Activated CD4-positive, alpha-beta memory T cell treated with anti-CD3 and anti-CD28 coated beads for 36 hours (primary cell): ENCODE measurements at places on chromosomes 16 and 17. TPM values are rescaled to one million over a fixed set of nuclear protein-coding genes. Genes with fewer than 3 reads are reported as not detected.

RPL26 gene
- total RNA-seq = 2,959 TPM

- H3K4me1 ChIP-seq = no peaks in the 10 kb centered on the region
- H3K27ac ChIP-seq = no peak overlapping the region
- H3K27me3 ChIP-seq = peaks cover 7% of the 10 kb centered on the region
- no peaks in the 10 kb centered on the region for H3K36me3 ChIP-seq
- H3K4me3 ChIP-seq = no peak overlapping the region
- DNase-seq = no peak
Observed at GRCh38 chr16:50821586-50821985, 79.7 kb downstream of the CYLD start.

SSTR5 gene
- total RNA-seq = not detected

DNA sequence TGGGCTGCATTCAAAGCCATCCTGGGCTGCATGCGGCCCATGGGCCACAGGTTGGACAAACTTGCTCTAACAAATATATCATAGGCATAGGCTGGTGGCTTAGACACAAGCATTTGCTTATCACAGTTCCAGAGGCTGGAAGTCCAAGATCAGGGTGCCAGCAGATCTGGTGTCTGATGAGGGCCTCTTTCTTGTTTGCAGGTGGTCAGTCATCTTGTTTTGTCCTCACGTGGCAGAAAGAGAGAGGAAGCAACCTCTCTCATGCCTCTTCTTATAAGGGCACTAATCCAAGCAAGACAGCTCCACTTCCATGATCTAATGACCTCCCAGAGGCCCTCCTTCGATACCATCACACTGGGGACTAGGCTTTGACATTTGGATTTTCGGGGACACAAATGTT lies 238.7 kb upstream of the TNRC6C start:
- no peak overlapping the region for H3K4me3 ChIP-seq
- no peak overlapping the region for H3K27ac ChIP-seq
- peaks cover 9% of the 10 kb centered on the region for H3K27me3 ChIP-seq

GRCh38 chr16:12573730-12574383 lies 229.8 kb downstream of the CPPED1 start:
- peaks cover 2% of the 10 kb centered on the region for H3K27me3 ChIP-seq
- no peak overlapping the region for H3K4me3 ChIP-seq
- H3K27ac ChIP-seq = no peak overlapping the region
- DNase-seq = peak; percentile 84
- H3K4me1 ChIP-seq = peaks cover 3% of the 10 kb centered on the region

DNA sequence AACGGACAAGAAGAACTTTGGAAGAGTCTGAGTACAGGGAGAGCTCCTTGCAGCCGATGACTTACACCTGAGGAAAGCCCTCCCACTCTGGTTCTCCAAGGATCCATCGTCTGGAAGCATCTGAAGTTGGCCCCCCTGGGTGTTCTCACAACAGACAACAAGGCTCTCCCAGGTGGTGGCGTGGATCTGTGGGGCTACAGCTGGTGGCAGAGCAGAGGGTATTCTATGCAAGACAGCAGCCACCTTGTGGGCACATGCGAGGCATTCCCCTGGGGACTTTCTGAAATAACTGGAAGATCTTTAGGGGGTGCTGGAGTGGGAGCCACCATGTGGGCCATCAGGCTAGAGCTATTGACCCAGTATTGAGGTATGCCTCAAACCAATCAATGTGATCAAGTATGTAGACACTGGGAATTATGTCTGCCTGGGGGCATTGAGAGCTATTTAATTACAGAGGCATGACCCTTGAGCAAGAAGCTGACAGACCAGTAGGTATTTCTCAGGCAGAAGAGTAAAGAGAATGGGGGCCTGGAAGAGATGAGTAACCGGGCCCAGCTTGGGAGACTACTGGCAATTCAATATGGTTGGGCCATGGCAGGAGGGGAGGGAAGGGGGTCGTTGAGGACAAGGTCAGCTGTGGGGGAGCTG lies 6.9 kb upstream of the KRT19 start:
- H3K36me3 ChIP-seq = no peaks in the 10 kb centered on the region
- no peaks in the 10 kb centered on the region for H3K4me1 ChIP-seq
- peaks cover 10% of the 10 kb centered on the region for H3K27me3 ChIP-seq
- no peak overlapping the region for H3K4me3 ChIP-seq
- no peak for DNase-seq

DNA sequence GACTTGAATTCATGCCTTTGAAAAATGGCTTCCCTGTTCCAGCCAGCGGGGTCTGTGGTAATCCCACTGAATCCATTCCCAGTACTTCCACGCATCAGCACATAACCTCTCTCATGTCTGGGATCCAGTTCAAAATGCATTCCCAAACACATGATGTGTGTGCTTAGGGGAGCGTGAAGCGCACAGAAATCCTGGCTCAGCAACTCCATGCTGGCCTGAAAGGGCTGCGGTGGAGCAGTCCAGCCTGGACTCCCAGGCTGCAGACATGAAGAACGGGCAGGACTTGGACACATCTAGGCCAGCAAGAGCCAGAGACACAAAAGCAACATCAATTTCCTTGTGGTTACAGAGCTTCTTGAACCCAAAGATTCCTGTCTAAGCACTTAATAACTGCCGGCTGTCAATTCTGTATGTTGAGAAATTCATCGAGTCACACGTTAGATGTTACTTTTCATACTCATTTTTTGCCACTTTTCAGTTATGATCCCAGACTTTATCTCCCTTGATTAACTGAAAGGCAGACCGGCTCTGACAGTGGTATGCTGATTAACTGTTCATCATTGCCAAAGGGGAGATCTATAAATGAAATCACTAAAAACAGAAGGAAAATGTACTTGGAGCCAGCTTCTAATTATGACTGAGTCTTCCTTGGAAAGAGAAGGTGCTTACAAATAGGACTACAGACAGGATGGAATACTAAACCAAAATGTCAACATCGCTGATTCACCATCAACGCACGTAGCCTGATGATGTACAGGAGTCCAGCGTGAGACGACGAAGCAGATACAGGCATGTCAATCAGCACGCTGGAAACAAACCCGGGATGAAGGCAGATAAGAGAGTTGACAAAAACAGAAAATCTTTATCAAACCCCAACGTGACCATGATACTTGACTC lies 23.0 kb downstream of the NSMCE1 start:
- H3K27me3 ChIP-seq = no peaks in the 10 kb centered on the region
- H3K4me1 ChIP-seq = peaks cover 75% of the 10 kb centered on the region
- peaks cover 30% of the 10 kb centered on the region for H3K36me3 ChIP-seq
- peak overlapping the region; percentile 20 for H3K4me3 ChIP-seq
- peak; percentile 78 for DNase-seq

GRCh38 chr16:12132850-12133440 lies 156.4 kb downstream of the SNX29 start:
- no peak overlapping the region for H3K27ac ChIP-seq
- H3K27me3 ChIP-seq = no peaks in the 10 kb centered on the region
- no peak for DNase-seq
- H3K36me3 ChIP-seq = peaks cover 40% of the 10 kb centered on the region
- no peaks in the 10 kb centered on the region for H3K4me1 ChIP-seq

SECTM1 gene
- total RNA-seq = 12.7 TPM

DNA sequence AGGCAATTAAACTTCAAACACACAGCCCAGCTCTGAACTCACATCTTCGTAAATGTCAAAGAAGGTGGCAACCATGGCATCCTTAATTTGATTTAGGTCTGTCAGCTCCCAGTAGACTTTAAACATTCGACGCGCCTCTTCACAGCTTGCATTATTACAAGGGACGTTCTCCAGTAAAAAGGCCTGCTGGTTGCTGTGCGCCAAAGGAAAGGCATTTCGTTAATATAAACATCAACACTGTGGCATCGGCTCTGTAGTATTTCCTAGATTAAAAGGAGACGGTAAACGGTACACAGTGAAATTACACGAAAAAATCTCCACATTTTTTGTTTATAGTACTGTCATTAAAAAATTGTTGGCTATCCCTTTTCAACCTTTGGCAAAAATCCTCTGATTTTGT lies 116.8 kb upstream of the NETO2 start:
- DNase-seq = no peak
- H3K4me3 ChIP-seq = no peak overlapping the region
- no peaks in the 10 kb centered on the region for H3K4me1 ChIP-seq
- peaks cover 20% of the 10 kb centered on the region for H3K36me3 ChIP-seq
